ENCODE measurements at places on chromosomes 5 and 9. TPM values are rescaled to one million over a fixed set of nuclear protein-coding genes. Genes with fewer than 3 reads are reported as not detected.

Gene NDFIP1
- 134 TPM for total RNA-seq

Gene PCDHAC1
- 74.1 TPM for total RNA-seq

Gene FOXD4L3
- 0.47 TPM for total RNA-seq

Gene GMCL2
- not detected for total RNA-seq

Gene CENPK
- total RNA-seq: 8.1 TPM

Gene MCC
- 15.8 TPM for total RNA-seq

Gene TAF1L
- 0.78 TPM for total RNA-seq

Gene CLINT1
- total RNA-seq: 66.9 TPM

Gene RASGEF1C
- 12.8 TPM for total RNA-seq

Gene FSD1L
- total RNA-seq: 146 TPM

Gene FBP1
- not detected for total RNA-seq

Gene AMBP
- 1.6 TPM for total RNA-seq

Gene MCCC2
- total RNA-seq: 20.7 TPM

Gene CNTLN
- 16.5 TPM for total RNA-seq

Gene PCDHGA6
- 12.3 TPM for total RNA-seq

Gene ERBIN
- 88.3 TPM for total RNA-seq

Gene PCDHA1
- total RNA-seq: 6.6 TPM

Gene ZNF883
- total RNA-seq: 35.1 TPM

Gene SLC1A1
- 54.7 TPM for total RNA-seq

Gene PFN3
- not detected for total RNA-seq

Gene IFNA21
- total RNA-seq: not detected

Gene CTXN3
- 1.1 TPM for total RNA-seq

Gene AJM1
- total RNA-seq: 0.94 TPM

Gene CYFIP2
- 84.7 TPM for total RNA-seq

Gene CREBRF
- 39.8 TPM for total RNA-seq

Gene PCDHB15
- 22.1 TPM for total RNA-seq

Gene AFAP1L1
- total RNA-seq: 3.7 TPM
